ENCODE measurements at places on chromosomes 6 and 20. TPM values are rescaled to one million over a fixed set of nuclear protein-coding genes. Genes with fewer than 3 reads are reported as not detected.

DNA sequence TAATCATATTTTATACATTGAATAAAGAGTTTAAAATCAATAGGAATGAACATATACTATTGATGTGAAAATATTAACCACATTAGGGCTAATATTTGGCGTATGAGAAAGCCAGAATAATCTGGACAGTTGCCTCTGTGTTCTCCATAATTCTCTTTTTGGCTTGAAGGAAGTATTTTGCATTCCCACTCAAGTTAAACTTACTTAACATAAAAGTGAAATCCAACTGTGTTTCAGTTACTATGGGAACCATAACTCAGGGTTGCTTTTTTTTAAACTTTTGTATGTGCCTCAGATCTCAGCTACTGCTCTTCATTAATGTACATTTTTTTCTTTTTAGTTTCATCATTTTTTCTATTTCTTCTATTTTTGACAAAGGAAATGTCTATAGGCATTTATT, 479.8 kb downstream of the NKAIN2 start:
- DNase-seq = no peak

Gene NMBR
- 0.22 TPM for total RNA-seq

GRCh38 chr20:33858666-33859065, 47.5 kb downstream of the CHMP4B start:
- no peak for DNase-seq

Gene CCN5
- not detected for total RNA-seq

- no peak for DNase-seq
Observed at GRCh38 chr20:15909995-15910394, 663.3 kb downstream of the KIF16B start.

- DNase-seq = no peak
Observed at GRCh38 chr20:63261060-63261794, 7.0 kb upstream of the NKAIN4 start.

Gene HFE
- 2.6 TPM for total RNA-seq

Gene EEF1A2
- total RNA-seq = 20.5 TPM

GRCh38 chr6:128333581-128334223, 186.7 kb downstream of the PTPRK start:
- DNase-seq = no peak

DNA sequence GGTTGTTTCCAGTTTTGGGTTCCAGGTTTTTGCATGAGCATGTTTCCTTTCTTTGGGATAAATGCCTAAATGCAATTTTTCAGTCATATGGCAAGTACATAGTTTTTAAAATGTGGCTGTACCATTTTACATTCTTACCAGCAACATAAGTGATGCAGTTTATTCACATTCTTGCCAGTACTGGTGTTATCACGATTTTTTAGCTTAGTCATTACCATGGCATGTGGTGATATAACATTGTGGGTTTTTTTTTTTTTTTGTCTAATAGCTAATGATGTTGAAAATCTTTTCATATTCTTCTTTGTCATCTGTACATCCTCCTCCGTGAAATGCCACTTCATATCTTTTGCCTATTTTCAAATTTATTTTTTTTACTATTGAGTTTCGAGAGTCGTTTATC, 2.9 kb upstream of the TDRD6 start:
- no peak for DNase-seq

- no peak for DNase-seq
Observed at GRCh38 chr20:14012671-14013070, 17.4 kb downstream of the MACROD2 start.

Gene PRELID3B
- total RNA-seq = 45.9 TPM

Gene MATN4
- not detected for total RNA-seq

Gene AURKA
- total RNA-seq = 42.7 TPM

DNA sequence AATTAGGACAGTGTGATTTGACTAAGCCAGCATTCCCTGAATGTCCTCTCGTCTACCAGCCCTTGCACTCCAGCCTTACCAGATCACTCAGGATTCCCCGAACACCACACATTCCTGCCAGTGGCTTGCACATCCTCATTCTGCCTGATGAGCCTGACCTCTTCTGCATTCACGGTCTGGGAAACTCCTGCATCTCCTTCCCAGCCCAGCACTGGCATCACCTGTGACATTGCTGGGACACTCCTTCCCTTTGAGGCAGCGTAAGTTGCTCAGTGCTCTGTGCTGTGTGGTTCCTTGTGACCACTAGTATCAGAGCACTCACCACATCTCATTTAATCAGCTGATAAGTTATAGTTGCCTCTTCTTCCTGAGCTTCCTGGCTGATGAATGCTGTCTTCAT, 17.3 kb downstream of the NCOA7 start:
- no peak for DNase-seq

GRCh38 chr6:149852881-149853280, 11.3 kb downstream of the LRP11 start:
- no peak for DNase-seq

Gene CYP39A1
- total RNA-seq = 4.8 TPM

Gene TNFRSF6B
- total RNA-seq = not detected

- no peak for DNase-seq
Observed at GRCh38 chr20:6104493-6105188, 18.2 kb downstream of the FERMT1 start.

Gene COL21A1
- total RNA-seq = 12.8 TPM

Gene FKBP1C
- 0.79 TPM for total RNA-seq

Gene SCGN
- 47.1 TPM for total RNA-seq

All from type B pancreatic cell (in vitro differentiated cells).